Muscle of arm (tissue), 14 donors: ENCODE measurements at places on chromosomes 6 and 20. TPM values are rescaled to one million over a fixed set of nuclear protein-coding genes. Genes with fewer than 3 reads are reported as not detected.

MAVS gene
- polyA plus RNA-seq = 20.6 TPM

DNAH8 gene
- polyA plus RNA-seq = 0.69 TPM

CGAS gene
- 9.8 TPM for polyA plus RNA-seq

GSTA3 gene
- polyA plus RNA-seq = not detected

TAGAP gene
- 0.71 TPM for polyA plus RNA-seq

TFAP2C gene
- polyA plus RNA-seq = 25.5 TPM

DNA sequence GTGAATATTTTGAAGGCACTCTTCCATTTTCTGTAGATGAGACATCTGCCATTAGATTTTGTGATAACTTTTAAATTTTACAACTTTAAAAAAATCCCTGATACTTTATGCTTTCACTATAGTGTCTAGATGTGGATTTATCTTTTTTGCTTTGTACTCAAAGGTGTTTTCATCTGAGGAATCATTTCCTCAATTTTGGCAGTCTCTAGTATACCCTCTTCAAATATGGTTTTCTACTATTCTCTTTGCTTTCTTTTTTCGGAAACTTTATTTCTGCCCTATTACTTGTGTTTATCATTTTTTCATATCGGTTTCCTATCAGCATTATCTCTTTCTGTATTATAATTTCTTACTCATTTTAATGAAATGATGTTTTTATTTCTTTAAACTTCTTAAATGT lies 62.2 kb downstream of the SLX4IP start:
- DNase-seq = no peak

DNA sequence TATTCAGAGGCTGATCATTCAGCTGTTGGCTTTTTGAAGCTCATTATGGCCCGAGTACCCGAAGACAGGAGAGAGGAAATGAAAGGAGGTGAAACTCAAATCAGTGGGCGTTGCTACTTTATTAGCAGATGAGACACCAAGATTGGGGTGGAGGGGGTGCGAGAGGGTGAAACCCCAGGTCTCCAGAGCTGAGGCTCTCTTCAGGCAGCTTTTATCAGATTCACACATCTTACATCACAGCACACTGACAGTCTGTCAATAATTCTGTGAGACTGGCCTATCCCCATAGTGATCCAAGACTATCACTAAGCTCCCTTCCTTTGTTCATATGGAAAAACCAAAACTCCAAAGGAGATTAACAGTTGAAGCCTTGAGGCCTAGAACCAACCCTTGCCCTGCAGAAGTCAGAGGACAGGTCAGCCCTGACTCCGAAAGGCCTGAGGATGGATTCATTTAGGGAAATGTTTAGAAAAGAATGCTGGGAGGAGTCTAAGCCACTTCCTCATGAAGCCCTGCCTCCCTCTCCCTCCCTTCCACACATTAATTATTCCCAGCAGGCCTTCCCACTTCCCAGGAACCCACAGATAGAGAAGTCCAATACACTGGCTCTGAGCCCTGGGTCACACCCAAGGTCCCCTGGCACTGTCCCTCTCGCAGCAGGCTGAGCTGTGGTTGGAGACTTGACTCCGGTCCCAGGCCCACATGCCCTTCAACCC lies 23.2 kb downstream of the TRERF1 start:
- DNase-seq = no peak

DNA sequence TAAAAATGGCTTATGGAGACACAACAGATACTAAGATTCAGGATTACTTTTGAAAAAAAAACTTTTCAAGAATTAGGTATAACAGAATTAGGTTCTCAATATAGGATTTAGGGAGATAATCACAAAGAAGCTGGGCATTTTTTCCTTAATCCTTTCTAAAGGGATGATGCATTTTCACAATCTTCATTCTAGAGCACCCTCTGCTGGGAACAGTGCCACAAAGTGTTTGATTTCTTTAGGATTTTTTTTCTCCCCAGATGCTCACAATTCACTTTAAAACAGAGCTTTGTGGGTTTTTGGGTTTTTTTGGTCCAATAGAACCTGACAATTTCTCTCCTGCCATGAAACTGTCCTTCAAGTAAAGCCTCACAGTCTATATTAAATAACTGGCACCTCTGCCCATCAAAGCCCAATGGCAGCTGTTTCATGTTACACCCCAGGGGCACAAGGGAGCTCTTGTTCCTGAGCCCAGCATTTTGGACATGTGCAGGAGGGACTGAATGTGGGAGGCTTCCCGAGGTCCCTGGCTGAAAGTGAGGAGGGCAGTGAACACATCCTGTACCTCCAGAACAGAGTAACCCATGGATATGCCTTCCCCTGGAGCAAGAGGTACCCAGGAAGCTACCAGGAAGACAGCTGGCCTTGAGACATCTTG lies 39.7 kb downstream of the PREP start:
- peak; percentile 17 for DNase-seq

DNA sequence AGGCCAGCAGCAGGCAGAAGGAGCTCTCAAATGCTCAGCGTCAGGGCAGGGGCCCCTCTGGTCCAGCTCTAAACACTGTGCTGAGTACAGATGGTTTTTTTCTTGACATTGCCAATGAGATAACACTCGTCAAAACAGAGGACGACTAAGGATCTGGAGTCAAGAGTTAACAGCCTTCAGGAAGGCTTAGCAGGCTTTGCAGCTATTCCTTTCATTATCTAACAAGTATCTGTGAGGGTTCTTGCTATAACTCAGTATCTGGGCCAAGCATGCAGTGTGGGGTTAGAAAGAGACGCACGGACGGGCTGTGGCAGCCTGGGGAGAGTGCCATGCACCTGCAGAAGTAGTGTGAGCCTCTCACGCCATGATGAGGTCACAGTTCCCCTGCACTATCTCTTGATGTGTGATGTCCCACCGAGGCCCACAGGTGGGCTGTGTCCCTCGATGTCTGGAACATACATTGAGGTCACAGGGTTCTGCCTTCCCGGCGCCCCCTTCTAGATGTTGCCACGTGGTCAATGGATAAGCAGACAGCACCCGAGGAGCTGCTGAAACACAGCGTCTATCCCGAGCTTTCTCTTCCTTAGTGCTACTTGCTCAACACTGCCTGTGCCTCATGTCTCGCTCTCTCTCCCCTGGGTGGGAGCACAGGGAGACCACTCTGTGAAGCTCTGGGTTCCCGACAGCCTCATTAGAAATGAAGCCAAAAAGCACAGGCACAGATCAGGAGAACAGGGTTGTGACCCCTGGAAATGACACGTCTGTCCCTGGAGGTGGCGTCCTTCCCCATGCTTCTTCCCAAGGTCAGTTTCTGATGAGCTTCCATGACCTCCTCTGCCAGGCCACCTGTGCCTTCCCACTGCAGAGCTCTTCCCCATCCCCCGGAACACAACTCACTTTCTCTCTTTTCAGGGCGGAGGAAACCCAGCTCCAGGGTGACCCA lies 85.5 kb upstream of the RPS6KA2 start:
- DNase-seq = no peak

- peak; percentile 76 for DNase-seq
Measured at GRCh38 chr6:15441215-15441868, 195.5 kb downstream of the JARID2 start.

- peak; percentile 81 for DNase-seq
Measured at GRCh38 chr20:11918981-11919380, 1.3 kb downstream of the BTBD3 start.

DNA sequence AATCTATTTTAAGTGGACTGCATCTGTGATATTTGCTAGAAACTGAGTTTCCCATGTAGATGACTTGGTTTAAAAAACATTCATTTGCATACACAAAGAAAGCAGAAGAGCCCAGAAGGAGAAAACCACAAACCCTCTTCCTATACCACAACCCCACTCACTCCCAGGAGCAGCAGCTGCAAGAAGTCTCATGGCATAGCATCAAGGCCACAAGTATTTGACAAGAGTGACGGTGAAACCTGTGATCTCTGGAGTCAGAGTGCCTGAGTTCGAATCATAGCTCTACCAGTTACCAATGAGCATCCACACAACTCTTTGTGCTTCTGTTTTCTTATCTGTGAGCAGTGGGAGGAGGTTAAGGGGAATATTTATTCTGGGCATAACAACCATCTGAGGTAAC lies 44.7 kb upstream of the SIRPG start:
- peak; percentile 5 for DNase-seq

DNA sequence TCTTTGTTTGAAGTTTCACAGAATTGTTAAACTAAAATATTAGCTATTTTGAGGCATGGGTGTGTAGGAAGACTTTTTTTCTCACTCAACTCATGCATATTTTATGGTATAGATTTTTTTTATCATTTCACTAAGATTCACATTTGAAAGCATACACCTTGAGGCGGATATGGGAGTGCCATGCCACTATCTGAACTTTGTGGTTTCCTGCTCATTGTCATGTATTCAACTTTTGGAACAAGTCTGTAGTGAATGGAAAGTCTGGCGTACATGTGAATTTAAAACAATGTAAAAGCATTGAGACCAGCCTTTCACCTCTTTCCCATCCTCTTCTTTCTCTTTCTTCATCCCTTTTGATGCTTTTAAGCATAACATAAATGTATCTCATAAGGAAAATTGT lies 147.9 kb downstream of the TPBG start:
- DNase-seq = no peak

- no peak for DNase-seq
Measured at GRCh38 chr20:40207655-40208054, 481.4 kb downstream of the MAFB start.

- no peak for DNase-seq
Measured at GRCh38 chr6:12049165-12049564, 37.1 kb downstream of the HIVEP1 start.
